Suppressor macrophage treated with lipopolysaccharide for 1 hour (primary cell): ENCODE measurements at places on chromosomes 11 and 22.

DNA sequence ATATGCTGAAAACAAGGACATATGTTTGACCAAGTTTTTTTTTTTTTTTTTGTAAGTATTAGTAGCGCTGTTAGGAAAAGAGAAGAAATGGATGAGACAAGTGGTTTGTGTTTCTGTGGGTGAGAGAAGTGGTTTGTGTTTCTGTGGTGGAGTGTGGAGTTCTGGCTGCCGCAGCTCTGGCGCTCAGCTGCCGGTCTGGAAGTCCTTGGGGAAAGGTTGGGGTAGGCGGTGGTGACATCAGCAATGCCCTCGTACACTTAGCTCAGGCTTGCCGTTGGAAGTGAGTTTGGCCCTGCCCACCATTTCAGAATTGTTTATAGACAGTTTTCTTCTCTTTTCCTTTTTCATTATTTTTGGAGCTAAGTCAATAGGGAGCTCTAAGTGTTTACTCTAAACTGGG, 116.6 kb downstream of the TBC1D22A start:
- peak; percentile 67 for DNase-seq

- DNase-seq: no peak
These were observed 34.0 kb upstream of the EIF3D start for GRCh38 chr22:36563001-36563400.

GRCh38 chr11:122261546-122261945, 145.5 kb upstream of the BLID start:
- DNase-seq: no peak

DNA sequence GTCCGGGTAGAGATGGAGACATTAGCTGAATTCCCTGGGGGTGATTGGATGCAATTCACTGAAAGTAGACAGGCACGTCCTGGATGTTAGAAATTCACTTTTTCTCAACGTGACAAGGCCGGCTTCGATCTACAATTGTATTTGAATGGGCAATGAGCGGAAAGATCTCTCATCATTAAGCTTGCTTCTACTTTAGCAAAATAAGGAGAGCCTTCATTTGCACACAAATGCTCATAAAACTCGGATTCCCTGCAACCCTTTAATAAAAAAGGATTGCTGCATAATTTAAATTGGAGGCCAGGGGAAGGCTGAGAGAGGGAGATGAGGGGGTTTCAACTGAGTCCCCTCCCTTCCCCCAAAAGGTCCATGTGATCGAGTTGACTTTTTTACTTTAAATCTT, 10.6 kb upstream of the PAX6 start:
- no peak for DNase-seq

DNA sequence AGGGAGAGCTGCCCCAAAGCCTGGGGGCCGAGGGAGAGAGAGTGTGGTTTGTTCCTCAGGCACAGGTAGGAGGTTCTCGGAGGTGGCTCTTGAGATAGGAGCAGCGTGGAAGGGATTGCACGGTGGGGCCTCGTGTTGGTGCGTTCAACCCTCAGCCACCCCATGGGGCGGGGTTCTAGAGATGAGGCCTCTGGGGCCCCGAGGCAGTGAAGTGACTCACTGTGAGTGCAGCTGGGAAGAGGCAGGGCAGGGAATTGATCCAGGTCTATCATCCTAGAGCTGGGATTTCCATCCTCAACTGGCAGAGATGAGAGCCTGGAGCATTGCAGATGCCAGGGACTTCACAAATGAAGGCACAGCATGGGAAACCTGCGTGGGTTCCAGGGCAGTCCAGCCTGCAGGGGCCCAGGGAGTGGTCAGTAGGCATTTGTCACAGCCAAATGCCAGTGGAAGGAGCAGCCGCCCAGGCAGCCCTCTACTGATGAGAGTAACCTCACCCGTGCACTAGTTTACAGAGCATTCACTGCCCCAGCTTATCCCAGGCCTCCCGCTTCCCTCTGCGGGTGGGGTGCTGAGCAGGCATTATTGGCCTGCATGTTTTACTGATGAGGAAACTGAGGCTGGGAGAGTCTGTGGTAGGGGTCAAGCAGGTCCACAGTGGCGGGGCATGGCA, 5.1 kb upstream of the SMARCB1 start:
- no peak for DNase-seq

GRCh38 chr11:45180179-45180847, 33.9 kb downstream of the PRDM11 start:
- DNase-seq: peak; percentile 55

GRCh38 chr22:37484480-37485394, 1.4 kb downstream of the MFNG start:
- DNase-seq: peak; percentile 69

GRCh38 chr11:28447226-28447625, 339.0 kb downstream of the METTL15 start:
- no peak for DNase-seq

- DNase-seq: no peak
These were observed 98.6 kb downstream of the NXPE2 start for GRCh38 chr11:114776956-114777355.

GRCh38 chr11:66123902-66124301, 53.8 kb downstream of the PACS1 start:
- no peak for DNase-seq

DNA sequence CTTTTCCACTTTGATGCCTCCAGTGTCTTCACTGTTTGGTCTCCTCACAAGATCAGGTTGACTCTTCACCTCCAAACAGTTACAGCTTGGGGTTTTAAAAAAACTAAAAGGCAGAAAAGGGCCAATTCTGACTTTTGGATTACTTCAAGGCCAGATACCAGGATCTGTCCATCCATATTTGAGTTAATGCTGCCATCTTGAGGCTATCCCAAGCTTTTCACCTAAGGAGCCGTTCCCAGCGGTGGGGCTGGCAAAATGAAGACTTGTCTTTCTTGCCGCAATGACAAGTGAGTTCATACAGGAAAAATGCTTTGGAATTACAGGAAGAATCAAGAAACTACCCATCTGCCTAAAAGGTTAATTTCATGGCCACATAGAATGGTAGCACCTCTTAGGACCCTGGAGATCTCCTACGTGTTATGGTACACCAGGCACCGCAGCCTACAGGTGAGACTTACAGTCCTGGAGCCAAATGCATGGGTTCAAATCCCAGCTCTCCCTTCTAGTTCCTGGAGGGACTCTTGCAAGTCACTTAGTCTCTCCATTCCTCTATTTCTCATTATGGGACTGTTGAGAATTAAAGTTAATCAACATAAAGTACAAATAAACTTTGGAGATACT, 6.0 kb upstream of the OR5B21 start:
- DNase-seq: peak; percentile 44

- no peak for DNase-seq
These were observed 34.6 kb upstream of the CAVIN3 start for GRCh38 chr11:6354651-6355485.

DNA sequence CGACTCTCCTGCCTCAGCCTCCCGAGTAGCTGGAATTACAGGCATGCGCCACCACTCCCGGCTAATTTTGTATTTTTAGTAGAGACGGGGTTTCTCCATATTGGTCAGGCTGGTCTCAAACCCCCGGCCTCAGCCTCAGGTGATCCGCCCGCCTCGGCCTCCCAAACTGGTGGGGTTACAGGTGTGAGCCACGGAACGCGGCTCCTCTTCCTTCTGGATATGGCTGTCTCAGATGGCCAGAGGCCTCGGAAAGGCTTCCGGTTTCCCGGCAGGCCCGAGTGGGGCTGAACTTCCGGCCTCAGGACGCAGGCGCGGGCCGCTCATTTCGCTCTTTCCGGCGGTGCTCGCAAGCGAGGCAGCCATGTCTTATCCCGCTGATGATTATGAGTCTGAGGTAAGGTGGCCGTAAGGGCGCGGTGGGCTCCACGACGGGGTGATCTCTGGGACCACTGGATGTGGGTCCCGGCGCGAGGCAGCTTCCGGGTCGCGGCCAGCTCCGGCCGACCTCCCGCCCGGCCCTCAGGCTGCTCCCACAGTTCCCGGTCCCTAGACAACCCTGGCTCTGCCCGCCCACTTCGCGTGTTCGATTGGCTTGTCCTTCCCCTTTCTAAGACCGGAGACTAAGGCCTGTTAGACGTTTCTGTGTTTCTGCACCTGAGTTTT, at the start of gene EIF3L:
EIF3L (plus strand) TSS at position 331 of the 663 bp plus-strand sequence; CDS start at position 362, 31 bp downstream.
- peak; percentile 92 for DNase-seq

DNA sequence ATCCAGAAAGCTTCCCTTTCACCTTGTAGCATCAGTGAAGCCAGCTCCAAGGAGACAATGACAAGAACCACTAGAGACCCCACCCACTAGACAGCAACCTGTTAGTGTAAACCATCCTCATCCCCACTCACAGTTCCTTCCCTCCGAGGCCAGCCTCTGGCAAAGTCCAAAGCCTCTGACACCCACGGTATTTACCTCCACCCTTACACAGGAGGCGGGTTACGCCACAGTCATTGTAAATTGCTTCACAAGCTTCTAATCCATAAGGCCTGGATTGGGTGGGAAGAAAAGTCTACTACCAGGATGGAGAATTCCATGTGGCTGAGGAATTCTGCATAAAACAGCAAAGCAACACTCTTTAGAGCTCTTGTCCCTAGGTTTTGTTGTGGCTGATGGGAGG, 287.4 kb downstream of the BUD13 start:
- no peak for DNase-seq

GRCh38 chr22:29089507-29089906, 16.7 kb downstream of the KREMEN1 start:
- DNase-seq: no peak

- DNase-seq: no peak
These were observed 8.5 kb upstream of the PYGM start for GRCh38 chr11:64768300-64768694.

- no peak for DNase-seq
These were observed 62.9 kb upstream of the WNT11 start for GRCh38 chr11:76269247-76269646.

DNA sequence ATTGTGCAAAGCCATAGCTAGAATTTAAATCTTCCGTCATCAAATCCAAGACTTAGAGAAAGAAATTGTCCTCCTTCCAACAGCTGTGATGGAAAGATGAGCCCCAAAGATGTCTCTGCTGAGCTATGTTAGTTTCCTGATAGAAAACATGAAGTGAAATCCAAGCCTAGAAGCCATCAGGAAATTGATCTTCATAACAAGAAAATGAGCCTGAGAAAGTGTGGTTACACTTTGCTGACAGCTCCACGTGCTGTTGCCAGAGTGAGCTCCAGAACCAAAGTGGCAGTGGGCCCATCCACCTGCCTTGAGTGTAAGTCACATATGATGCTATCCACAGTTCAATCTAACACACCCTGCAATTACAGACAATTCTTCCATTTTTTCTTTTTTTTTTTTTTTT, 58.0 kb upstream of the UBASH3B start:
- DNase-seq: no peak

- DNase-seq: no peak
These were observed 62.0 kb upstream of the UCP3 start for GRCh38 chr11:74070723-74071492.

- DNase-seq: no peak
These were observed 6.6 kb upstream of the PLXNB2 start for GRCh38 chr22:50314081-50314454.

DNA sequence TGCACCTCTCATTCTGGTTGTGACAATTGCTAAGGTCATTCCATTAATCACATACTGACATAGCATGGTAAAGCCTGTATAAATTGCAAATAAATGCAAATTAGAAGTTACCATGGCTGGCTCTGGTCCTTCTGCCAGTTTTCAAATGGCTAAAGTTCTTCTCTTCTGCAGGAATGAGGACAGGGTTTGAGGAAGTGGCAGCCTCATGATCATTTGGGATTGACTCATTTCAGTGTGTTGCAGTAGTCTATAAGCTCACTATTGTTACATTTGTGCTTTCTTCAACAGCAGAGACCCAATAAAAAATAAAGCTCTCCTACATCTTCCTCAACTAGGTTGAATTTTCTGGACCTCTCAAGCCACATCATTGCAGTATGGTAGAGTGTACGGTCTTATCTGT, 60.3 kb downstream of the NECTIN1 start:
- peak; percentile 77 for DNase-seq
